ENCODE measurements at places on chromosomes 7 and 10.

GRCh38 chr10:75011221-75011620 lies 100.2 kb upstream of the SAMD8 start:
- DNase-seq = no peak

GRCh38 chr7:143909863-143910262 lies 7.9 kb upstream of the TCAF1 start:
- DNase-seq = no peak

GRCh38 chr10:96211764-96212163 lies 59.6 kb downstream of the BLNK start:
- no peak for DNase-seq

DNA sequence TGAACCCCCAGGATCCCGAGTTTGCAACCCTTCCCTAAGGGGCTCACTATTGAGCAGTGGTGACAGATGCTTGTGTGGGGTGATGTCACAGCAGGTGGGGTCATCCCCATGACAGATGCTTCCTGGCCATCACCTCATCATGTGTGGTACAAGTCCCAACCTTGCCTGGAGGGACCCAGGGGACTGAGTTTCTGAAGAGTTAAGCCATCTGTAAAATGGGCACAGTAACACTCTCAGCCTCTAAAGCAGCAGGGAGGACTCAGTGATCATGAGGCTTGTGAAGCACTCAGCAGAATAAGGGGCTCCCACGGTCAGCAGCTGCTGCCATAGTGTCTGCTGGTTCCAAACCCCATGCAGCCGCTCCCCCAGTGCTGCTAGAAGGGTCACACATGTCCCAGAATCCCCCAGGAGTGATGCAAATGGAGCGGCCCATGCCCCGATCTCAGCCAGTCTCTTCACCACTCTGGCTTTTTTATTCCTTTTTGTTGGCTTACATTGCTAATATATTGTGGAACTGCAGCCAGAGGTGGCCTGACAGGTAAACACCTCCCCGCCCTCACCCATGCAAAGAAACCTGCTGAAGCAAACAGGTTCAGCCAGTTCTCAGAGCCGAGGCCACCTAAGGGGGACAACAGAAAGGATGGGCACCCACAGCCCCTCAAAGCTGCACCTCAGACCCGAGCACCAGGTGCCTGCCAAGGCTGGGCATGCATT lies 102.1 kb upstream of the PDGFA start:
- DNase-seq = no peak

DNA sequence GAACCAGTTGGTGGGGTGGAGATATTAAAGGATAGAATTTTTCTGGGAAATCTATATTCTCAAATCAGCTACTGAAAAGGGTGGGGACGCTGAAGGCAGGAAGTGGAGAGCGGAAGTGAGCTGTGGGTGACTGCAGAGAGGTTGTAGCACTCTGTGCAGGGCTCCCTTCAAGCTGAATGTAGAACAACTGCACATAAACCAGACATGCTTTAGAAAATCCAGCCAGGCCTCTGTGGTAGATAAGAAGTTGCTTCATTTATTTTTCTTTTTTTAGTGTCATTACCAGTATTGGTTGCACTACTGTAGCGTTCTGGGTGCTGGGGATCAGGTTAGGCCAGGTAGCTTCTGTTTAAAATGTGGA lies 127.8 kb downstream of the CELF2 start:
- DNase-seq = no peak

DNA sequence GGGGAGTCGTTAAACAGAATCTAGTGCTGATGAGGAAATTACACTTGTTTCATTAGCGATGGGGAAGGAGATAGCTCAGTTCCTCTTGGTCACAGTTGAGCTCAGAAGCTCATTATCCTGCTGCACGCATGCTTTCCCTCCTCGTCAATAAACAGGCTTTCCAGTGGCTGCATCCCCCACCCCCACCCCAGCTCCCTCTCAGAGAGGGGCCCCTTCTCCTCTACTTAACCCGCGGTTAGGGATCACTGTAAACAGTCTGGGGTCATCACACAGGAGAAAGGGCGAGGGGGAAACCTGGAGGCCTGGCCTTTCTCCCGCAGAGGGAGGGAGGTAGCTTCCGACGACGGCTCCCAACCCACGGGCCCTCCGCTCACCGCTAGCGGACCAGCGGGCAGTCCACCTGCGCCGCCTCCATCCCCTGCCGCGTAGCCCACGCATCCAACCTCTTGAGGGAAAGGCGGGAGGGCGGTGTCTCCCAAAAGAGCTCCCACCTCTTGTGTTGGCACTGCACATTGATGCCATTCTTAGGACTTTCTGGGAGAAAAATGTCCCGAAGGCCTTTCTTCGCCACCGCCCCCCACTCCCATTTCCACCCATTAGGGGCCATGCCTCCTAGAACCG lies 80.8 kb downstream of the PAX2 start:
- no peak for DNase-seq

- no peak for DNase-seq
Measured at GRCh38 chr10:70847659-70848360, 32.1 kb downstream of the SGPL1 start.

- no peak for DNase-seq
Measured at GRCh38 chr7:157125376-157126223, 13.1 kb upstream of the UBE3C start.

DNA sequence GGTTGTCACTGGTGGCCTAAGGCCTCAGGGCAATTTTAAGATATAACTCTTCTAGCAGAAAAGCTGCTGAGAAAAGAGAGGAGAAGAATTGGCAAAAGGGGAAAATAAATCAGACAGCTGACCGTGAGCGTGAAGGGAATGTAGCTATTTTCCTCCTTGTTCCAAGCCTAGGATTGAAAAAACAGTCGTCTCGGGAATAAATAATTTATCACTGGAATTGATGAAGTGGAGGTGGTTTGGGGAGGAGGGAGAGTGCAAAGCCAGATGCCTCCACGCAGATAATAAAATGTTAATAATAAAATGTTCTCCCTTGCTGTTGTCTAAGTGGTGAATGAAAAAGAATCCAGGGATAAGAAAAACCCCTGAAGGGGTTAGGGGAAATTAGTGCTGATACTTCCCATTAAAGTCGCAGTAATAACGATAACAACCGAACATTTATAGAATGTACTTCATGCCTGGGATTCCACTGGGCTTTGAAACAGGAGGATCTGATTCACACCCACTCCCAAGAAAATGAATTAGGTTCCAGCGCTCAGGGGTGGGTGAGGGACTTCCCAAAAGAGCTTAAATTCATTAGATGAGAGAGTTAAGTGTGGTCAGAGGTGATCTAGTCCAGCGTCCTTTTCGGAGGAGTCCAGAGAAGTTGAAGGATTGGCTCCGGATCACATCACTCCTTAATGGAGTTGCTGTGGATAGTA lies 27.3 kb downstream of the BAMBI start:
- no peak for DNase-seq

GRCh38 chr10:108653531-108653930 lies 1269.8 kb downstream of the XPNPEP1 start:
- no peak for DNase-seq

GRCh38 chr10:51666456-51666855 lies 32.9 kb downstream of the CSTF2T start:
- no peak for DNase-seq

DNA sequence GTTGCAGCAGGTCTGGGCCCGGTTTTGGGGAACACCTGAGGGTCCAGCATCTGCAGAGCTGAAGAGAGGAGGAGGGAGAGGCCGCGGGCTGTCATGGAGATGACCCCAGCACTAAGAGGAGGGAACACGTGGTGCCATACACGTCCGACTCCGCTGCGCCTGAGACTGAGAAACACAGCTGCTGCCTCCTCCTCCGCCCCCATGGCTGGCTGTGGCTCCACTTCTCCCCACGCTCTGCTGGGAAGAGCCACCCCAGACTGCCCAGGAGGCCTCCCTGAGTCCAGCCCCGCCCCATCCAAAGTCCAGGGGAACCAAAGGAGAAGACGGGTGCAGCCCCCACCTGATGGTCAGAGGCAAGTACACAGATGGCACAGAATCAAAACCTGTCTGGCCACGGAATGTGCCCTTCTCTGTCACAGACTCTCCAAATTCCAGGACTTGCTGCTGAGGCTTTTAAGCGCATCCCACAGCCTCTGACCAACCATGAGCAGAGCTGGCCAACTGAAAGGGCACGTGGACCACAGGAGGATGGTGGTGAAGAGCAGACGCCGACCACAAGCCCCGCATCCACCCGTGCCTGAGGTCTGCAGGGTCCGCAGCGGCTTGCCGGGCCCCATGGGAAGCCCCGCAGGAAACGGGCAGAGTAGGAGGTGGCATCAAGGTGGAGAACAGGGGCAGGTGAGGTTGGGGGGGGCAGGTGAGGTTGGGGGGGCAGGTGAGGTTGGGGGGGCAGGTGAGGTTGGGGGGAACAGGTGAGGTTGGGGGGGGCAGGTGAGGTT lies 24.0 kb downstream of the STK32C start:
- DNase-seq = no peak

DNA sequence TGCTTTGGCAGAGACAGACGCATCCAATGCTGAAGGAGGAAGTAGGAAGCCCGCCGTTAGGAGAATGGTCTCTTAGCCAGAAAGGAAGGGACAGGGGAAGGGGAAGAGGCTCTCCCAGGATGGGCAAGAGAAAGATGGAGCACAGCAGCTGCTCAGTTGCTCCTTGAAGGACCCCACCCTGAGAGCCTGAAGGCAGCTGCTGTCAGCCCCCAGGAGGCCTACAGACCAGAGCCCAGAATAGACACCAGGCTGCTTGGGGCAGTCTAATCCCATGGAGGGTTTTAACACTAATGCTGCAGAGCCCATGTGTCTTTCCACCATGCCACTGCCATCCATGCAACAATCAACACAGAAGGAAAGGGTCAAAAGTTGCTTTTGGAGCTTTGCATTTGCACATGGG lies 3.5 kb upstream of the C7orf33 start:
- DNase-seq = no peak

DNA sequence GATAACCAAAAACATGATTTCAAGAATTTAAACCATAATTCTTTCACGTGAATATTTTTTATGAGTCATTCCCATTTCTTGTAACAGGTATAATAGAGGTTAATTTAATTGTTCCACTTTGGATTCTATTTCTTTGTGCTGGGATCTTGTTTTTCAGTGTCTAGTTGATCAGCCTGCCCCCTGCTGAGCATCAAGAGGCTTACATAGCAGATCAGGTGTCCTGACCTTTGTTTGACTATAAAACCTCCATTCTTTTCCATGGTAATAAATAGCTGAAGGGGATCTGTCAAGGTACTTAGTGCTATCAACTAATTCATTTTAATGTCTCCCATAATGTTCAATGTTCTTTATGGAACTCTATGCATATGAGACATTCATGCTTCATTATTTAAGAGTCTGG lies 4.9 kb downstream of the COL17A1 start:
- no peak for DNase-seq

- DNase-seq = no peak
Measured at GRCh38 chr7:132028144-132028920, 471.9 kb upstream of the PODXL start.

DNA sequence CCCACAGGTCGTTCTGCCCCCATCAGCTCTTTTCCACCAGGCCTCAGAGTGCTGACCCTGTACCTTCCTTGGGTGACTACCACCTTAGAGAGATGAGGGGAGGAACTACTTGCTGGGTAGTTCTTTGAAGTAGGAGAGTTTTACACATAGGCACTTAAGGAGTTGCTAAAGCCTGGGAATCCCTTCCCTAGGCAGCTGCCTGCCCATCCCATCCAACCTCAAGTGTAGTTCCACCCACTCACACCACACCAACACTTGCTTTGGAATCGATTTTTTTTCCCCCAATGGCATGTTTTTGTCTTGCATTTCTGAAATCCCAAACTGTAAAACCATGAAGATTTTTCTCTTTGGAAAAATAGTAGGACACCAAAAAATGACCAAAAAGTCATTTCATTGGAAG lies 47.7 kb downstream of the FBXW4 start:
- DNase-seq = no peak

DNA sequence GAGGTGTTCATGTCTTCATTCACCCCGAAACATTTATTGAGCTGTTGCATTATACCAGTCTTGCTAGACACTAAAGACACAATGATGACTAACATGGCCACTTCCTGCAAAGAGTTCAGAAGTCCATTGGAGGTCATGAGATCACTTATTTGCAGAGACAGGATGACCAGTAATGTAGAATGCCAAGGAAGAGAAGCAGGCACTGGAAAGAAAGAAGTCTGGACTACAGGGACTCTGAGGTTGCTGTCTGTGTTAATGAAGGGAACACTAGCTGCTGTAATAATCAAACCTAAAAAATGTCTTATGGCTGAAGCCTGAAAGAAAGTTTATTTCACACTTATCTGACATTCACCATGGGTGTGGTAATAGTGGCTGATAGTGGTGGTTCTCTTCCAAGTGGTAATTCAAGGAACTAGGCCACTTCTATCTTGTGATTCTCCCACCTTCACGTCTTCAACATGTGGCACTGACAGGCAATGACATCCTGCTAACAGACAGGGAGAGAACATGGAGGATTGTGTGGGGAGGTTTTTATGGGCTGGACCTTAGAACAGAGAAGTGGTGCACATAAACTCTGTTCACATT lies 89.2 kb upstream of the MKLN1 start:
- DNase-seq = no peak

- DNase-seq = no peak
Measured at GRCh38 chr7:12719141-12719919, 31.9 kb downstream of the ARL4A start.

DNA sequence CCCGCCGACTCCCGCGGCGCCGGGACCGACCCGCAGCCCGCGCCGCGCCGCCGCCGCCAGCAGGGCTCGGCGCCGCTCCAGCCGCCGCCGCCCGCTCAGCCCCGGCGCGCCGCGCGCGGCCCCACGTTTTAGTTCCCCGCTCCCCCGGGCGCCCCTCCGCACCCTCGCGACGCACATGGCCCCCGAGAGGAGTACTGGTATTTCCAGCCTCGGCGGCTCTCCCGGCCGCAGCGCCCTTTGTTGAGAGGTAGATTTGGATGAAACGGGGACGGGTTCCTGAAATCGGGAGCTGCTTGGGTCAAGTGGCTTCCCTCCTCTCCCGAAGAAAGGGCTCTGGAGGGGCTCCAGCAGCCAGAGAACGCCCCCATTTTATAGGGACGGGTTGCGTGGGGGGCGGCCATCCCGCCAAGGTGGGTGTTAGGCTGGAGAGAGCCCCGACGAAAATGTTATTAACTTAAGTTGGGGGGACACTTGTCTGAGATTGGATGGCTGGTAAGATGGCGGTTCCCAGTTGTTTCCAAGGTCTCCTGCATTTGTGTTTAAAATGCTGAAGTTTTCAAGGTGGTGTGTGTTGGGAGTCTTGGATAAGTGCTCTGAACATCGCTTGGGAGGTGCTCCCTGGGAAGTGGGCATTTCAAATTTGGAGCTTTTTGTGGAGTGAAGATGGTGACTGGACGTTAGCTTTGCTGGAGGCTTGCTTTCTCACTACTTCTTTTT lies 1.2 kb downstream of the BMI1 start:
- no peak for DNase-seq

- peak; percentile 93 for DNase-seq
Measured at GRCh38 chr10:95229724-95230627, 35.9 kb downstream of the ACSM6 start.

GRCh38 chr7:7738622-7739021 lies 20.2 kb upstream of the RPA3 start:
- no peak for DNase-seq

- DNase-seq = no peak
Measured at GRCh38 chr7:152677808-152678670, 2.1 kb upstream of the XRCC2 start.

- DNase-seq = no peak
Measured at GRCh38 chr7:78828317-78828716, 625.1 kb downstream of the MAGI2 start.

All from fibroblast of skin of left biceps (primary cell).